ENCODE measurements at places on chromosomes 11 and 22.
A peak's percentile ranks its signal among the peaks of the same experiment; 100 is the strongest.

GRCh38 chr22:46088541-46089311 lies 61.6 kb upstream of the PPARA start:
- no peak for DNase-seq

GRCh38 chr11:76307396-76307795 lies 73.5 kb downstream of the THAP12 start:
- DNase-seq: no peak

DNA sequence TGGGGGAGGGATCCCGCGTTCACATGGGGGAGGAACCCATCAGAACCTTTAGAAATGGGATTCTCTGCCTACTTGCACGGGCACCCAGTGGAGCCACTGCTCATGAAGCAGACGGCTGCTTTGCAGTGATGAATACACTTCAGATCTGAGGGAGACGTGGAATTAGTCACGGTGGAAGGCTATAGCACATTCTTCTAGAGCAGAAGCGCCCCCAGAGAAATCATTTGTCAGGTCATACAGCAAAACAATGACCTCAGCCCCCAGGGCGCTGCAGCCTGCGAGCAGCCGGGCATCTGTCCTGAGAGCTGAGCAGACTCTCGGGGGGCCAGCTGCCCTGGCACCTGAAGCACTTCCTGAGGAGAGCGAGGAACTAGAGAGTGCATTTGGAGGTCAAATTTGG lies 12.7 kb downstream of the TP53AIP1 start:
- DNase-seq: no peak

GRCh38 chr11:17528181-17528691 lies 16.0 kb downstream of the USH1C start:
- peak; percentile 42 for DNase-seq

DNA sequence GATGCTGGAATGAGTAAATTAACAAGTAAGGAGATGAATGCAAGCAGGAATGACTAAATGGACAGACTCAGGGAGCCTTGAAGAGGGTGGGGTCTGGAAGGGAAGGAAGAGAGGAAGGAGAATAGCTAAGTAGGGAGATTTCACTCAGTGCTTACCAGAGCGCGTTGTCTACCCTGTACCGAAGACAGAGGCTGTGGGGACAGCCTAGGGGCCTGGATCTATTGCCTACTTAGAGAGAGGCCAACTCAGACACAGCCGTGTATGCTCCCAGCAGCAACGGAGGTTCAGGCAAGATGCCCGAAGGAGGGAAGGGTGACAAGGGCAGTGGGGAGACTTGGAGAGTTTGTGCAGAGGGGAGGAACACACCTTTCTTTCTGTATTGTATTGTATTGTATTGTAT lies at the start of gene FOLR2:
Gene FOLR2 (plus strand): TSS at position 157 of the 400 bp plus-strand sequence. CDS start 1,791 bp downstream, outside the sequence.
- no peak for DNase-seq
